Stimulated activated CD4-positive, alpha-beta T cell treated with anti-CD3 and anti-CD28 coated beads, Interleukin-4, amount 100 ng/mL, for 4 hours (primary cell): ENCODE measurements at places on chromosomes 4 and X.

DNA sequence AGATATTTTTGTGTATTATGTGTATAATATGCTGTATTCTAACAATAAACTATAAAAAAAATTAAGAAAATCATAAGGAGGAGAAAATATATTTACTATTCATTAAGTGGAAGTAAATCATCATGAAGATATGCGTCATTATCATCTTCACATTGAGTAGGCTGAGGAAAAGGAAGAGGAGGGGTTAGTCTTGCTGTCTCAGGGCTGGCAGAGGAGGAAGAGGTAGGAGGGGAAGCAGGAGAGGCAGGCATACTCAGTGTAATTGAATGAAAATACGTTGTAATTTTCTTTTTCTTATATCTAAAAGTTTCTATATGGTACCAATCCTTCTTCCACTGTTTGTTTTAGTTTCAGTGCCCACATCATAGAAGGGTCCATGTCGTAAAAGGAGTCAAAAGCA, 9.8 kb upstream of the TMEM185A start:
- DNase-seq = no peak

GRCh38 chrX:24241822-24242648, 71.8 kb downstream of the SUPT20HL2 start:
- no peak for DNase-seq

DNA sequence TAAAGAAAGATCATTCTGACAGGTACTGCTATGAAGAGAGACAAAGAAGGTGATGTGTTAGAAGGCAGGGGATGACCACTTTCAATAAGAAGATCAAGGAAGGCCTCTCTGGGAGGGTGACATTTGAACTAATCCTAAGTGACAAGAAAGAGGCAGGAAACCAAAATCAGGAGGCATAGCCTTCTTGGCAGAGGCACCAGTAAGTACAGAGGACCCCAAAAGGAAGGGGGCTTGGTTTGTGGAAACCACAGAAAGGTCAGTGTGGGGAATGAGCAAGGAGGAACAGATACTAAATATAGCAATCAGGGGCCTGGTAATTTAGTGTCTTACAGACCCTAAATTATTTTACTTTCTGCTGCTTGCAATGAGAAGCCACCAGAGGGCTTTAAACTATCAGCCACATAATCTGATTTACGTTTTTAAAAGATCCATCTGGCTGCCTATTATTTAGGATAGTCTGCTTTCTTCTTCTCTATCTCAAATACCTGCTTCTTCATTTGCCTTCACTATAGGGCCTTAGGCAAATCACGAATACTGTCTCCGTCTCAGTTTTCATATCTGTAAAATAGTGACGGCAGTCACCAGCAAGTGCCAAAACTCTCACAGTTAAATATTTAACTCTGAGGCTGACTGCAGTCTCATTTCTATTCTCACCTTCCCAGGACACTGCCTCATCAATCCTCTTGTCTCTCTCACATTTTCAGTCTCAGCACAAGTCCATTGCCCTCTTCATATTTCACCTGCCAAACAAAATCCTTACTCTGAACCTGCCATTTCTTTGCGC, 16.7 kb downstream of the NR3C2 start:
- DNase-seq = no peak

- DNase-seq = no peak
Observed at GRCh38 chr4:175716961-175717360, 95.1 kb downstream of the GPM6A start.

DNA sequence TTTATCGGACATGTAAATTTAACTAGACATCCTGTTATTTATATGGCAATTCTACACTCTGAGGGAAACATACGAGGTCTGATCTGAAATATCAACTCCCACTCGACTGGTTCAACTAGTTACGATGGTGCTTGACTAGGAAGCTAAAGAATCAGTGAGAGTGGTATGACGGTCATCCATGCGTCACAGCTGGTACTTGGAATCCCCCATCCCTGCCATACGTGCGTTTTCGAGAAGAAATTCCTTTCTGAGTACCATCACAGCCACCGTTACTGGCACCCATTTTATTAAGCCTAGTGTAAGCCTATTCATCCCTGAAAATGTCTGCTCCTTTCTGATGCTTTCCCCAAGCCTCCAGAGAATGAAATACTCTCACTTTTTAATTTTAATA, 695 bp upstream of the PIGA start:
- peak; percentile 32 for DNase-seq

DNA sequence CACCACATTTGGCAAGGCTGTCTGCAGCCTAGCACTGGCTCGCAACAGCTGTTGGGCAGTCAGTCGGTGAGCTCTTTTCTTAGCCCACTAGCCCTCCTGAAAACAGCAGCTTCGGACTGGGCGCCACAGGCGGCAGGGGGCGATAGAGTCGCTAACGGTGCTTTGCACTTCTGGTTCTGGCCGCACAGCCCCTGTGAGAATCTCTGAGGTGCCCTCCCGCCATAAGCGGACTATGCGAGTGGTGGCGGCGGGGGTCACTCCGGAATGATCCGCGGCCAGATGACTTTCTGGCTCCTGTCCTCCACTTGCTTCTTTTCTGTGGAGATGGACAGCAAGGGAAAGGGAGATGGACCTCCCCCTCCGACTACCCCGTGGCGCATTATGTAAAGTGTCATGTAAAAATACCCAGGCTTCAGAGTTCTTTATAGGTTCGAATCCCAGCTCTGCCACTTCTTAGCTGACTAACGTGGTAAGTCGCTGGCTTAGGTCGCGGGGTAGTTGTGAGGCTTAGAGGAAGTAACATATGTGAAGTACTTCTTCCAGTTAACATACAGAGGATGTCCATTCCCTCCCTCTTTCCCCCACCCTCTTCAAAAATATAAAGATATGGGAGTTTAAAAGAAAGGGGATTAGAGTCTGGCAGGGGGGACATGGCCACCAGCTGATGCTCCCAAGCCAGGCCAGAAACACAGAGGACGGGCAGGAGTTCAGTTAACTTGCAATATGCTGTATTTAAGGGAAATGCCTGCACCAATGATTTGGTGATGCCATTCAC, 11.0 kb downstream of the ARHGAP36 start:
- peak; percentile 7 for DNase-seq

DNA sequence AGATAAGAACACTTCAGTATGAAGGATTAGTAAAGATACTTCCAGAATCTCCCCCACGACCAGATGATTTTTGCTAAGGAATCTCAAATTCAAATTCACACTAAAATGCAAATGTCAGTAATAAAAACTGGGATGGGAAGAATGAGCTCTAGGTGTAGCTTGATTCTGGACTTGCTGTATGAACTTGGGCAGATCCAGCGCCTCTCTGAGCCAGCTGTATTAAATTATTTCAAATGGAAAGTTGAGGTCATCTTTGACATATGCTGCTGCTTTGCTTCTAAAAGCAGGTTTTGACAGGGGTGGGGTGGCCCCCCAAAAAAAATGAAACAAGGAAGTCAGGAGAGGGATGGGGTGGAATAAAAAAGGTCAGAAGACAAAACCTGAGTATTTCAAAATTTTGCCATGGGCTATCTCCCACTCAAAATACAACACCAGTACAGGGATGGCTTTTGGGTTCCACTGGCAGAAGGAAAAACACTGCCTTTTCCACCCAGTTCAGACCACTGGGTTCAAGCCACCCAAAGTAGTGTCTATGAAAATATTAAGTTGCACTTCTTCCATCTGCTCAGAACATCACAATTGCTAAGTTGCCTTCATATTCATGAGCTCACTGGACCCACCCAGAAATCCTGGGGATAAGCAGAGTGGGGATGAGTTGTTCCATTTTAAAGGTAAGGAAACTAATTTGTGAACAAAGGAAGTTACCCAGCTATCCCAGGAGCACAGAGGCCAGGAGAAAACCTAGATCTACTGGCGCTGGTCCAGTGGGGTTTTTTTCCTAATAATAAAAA, 47.7 kb downstream of the ARHGEF9 start:
- DNase-seq = no peak

DNA sequence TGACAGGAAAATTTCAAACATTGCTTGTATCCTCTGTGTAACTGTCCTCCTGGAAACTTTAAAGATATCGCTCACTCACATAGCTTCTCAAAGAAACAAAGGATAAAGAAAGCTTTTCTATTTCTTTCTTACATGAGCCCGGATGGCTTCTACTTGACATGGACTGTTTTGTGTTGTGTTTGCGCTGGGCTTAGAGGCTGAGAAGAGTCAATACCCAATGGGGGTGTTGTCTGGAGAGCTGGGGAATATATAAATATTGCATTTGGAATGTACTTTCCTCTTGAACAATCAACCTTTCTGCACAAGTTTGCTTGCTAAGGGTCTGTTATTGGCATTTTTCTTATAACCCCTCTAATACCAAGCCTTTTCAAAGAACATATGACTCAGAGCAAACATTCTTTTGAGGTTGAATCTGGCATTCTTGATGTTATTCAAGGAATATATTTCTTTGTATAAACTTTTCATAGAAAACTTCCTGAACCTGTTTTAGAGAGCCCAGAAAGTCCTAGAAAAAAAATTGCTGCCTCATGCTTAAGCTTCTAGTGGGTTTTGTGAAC, 331.9 kb downstream of the PACRGL start:
- DNase-seq = no peak
